SHP77 (cell line): ENCODE measurements at places on chromosomes 16 and 17.

GRCh38 chr16:12021578-12022253 is 45.2 kb downstream of the SNX29 start:
- no peak for DNase-seq

GRCh38 chr16:733382-734207 is 6.7 kb downstream of the HAGHL start:
- no peak for DNase-seq

DNA sequence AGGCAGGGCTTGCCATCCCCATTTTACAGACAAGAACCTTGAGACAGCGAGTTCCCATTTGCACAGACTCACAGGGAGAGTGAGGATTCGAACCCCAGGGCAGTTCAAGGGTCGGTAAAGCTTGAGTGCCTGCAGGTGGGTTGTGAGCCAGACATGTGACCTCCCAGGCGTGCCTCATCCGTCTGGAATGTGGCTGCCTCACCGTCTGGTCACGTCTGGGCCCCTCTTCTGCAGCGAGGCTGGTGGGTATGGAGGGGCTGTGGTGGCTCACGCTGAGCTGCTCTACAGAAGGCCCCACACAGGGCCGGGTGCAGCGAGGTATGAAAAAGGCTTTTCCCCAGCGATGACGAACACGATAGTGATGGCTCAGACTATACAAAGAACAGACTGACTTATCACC is 35.8 kb upstream of the LHX1 start:
- no peak for DNase-seq

DNA sequence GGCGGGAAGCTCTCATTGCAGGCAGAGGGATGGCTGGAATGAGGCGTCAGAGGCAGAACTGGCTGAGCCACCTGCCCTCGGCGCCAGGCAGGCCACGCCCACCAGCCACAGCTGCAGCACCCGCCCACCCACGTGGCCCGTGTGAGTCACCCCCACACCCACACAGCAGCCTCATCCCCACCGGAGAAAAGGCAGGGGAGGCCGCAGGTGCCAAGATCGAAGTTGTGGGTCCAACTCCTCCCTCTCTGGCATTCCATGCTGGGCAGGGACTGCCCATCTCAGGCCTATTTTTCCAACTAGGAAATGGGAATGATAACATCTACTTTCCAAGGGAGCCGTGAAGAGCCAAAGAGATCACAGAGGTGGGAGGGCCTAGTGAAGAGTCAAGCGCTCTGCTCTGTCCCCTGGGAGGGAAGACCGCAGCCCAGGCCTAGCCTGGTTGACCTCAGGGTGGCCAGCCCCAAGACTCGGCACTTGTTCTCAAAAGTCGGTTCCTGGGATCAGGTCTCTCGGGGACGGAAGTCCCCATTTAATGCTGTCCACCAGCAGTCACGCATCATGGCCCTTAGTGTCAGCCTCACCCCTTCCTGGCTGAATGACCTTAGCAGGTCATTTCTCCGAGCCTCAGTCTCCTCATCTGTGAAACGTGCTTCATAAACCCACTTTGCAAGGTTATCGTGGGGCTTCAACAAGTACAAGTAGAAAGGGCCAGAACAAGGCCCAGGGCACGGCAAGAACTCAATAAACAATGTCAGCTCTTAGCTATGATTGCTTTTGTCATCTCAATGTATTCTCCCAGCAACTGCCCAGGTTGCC is at the start of gene TRPV3:
Gene TRPV3 (minus strand): TSS at position 45 of the 816 bp plus-strand sequence. CDS start 2,962 bp downstream, outside the sequence.
- DNase-seq: no peak

- DNase-seq: no peak
Observed at GRCh38 chr17:42045719-42046118, 4.7 kb downstream of the C17orf113 start.

DNA sequence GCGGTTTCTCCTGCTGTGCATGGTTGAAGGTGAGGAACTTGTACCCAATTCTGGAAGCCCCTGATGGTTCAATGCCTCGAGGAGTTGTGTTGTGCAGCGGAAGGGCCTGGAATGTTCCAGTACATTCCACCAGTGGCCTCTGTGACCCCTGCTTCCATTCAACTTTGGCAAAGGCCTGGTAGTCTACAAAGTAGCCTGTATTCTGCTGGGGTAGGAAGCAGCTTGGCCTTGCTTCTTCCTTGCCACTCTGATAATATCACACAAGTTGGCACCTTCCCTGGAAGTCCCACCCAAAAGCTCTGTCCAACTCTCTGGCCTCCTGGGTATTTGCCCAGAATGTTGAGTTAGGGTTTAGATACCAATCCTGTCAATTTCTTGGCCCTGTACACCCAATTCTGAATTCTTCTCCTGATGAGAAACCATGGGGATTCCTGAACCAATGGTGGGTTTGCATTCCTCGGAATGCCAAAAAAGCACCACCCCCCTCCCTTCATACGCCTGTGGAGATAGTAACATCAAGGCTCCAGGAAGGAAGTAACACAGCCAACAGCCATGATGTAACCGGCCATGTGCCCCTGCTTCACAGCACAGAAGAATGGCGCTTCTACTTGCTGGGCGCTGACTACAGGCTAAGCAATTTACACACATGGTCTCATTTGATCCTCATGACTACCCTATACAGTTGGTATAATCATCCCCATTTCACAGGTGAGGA is 11.8 kb upstream of the FAM117A start:
- DNase-seq: no peak

DNA sequence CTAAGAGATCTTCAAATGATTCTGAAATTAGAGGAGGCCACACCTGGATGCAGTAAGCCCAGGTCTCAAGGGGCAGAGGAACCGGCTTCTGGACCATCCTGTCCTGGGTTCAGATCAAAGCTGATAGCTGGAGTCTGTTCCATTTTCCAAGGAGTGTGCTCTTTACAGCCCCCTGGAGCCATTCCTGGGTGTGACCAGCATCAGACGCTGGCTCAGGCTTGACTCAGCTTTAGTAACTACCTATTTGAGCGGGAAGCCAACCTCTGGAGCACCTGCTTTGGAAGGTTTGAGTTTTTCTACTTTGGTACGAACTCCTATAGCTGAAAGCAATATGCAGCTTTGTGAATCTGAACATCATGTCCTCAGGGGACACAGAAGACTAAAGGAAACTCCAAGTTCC is 12.9 kb upstream of the BBS2 start:
- DNase-seq: no peak

- DNase-seq: no peak
Observed at GRCh38 chr16:7805686-7806396, 473.2 kb downstream of the RBFOX1 start.

DNA sequence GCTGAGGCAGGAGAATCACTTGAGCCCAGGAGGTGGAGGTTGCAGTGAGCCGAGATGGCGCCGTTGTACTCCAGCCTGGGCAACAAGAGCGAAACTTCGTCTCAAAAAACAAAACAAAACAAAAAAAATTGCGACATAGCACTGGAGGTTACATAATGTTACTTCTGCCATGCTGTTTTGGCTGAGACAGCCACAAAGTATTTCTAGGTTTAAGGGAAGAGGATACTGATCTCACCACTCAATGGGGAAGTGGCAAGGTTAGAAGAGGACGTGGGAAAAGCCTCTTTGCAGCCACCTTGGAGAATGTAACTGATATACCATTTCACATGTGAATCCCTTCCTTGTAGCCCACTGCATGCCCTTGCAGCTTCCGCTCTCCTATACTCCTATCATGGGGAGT is 131.2 kb upstream of the NLRP1 start:
- DNase-seq: no peak

DNA sequence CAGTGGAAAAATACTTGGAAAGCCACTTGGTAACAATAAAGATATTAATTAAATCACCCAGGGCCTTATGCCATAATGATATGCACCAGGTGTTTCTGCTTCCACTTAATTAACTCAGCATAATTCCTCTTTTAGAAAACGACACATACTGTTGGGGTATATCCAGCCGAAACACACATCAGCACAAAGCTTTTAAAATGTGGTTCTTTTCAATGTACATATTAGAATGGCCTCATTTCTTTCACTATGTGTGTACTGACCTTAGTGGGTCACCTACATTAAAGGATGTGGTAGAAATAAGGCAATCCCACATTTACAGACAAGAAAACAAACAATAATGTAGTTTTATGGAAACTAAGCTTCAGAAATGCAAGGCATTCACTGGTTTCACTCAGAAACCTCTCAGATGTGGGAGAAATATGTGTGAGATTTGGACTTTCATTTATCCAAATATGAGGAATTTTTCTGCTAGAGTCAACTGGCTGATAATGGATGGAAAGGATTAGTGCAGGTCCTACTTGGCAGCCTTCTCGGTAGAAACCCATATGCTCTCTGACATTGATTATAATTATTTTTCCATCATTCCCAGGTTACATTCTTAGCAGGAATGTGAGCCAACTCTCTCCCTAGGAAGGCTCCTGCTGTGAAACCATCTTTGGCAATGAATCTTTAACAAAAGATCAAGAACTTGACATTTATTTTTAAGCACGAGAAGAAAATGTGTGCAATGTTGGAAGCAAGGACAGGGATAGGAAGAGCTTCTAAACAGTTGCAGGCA is 66.7 kb upstream of the DHX40 start:
- DNase-seq: no peak

DNA sequence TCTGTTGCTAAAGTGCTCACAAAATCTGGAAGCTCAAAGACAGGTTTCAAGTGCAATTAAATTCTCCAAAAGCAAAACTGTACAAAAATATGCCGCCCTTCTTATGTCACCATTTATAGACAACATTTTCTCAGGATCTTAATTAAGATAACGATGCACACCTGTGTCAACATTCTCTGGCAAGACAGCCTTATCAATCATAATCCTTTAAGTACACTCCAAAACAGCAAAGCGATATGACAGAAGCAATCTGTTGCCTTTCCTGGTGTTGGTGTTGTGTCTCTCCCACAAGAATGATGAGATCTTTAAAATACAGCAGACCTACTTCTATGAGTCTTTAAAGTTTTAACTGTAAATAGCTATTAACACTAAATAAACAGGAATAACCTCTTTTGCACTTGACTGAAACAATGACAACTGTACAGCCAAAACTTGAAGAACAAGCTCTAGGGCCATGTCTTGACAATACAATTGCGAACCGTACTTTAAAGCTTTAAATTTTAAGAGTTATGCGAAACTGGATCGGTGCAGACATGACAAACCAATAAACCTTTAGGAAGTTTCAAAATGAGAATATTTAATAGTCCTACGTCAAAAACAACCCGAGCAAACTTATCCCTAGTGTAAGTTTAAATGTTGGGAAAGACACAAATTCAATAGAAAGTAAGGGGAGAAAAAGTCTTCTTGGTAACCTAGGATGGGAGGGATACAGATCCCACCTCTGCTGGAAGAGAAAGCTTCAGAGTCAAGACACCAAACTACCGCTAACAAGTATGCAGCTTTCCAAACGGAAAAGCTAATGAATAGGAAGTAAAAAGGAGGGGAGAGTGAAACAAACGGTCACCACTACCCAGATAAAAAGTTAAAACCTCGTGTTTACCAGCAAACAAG is 3.3 kb upstream of the IRX5 start:
- DNase-seq: peak; percentile 53

- DNase-seq: peak; percentile 35
Observed at GRCh38 chr17:45001310-45001709, 33.2 kb upstream of the C1QL1 start.

GRCh38 chr17:76354747-76355310 is 1.1 kb upstream of the PRPSAP1 start:
- DNase-seq: peak; percentile 22

DNA sequence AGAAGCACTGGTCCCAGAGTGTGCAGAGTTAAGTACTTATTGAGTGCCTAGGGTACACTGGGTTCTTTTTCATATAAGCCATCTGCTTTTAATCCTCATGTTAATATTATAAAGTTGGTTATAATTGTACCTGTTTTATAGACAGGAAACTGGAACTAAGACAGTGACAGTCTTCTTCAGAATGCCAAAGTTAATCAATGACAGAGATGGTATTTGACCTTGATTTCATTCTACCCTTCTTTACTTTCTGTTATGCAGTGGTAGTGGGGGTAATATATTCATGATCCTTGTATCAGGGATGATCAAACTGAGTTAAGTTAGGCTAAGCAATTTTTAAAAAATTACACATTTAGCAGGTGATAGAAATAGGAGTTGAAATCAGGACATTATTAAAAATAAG is 108.6 kb upstream of the GOT2 start:
- DNase-seq: no peak

DNA sequence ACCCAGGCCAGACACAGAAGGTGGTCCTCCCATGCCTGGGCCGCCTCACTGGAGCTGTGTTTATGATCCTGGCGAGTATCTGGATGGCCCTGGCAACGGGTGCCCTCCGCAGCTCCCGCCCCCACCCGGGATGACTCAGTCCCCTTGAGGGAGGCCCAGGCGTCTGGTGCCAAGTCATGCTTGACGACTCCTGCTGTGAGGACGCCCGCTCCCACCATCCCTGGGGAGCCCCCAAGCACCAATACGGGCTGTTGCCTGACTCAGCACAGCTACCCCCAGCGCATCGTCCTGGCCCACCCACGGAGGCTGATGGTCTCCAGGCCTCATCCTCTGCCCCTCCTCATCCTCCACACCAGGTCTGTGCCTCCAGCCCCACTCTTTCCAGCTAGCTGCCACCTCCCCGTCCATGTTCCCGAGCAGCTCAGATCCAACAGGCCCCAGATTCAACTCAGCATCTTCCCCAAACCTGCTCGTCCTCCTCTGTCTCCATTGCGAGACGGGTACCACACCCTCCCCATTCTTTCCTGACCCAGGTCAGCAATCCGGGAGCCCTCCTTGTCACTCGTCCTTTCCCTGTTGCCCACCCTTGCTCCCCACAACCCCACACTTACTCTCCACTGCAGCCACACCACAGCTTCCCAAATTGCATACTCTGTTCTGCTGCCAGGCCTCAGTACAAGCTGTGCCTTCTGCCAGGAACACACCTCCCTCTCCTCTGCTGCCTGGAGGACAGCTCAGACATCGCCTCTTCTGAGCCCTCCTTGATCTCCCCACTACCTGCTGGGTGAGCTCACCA is 2.6 kb downstream of the CAMKK1 start:
- DNase-seq: peak; percentile 78

DNA sequence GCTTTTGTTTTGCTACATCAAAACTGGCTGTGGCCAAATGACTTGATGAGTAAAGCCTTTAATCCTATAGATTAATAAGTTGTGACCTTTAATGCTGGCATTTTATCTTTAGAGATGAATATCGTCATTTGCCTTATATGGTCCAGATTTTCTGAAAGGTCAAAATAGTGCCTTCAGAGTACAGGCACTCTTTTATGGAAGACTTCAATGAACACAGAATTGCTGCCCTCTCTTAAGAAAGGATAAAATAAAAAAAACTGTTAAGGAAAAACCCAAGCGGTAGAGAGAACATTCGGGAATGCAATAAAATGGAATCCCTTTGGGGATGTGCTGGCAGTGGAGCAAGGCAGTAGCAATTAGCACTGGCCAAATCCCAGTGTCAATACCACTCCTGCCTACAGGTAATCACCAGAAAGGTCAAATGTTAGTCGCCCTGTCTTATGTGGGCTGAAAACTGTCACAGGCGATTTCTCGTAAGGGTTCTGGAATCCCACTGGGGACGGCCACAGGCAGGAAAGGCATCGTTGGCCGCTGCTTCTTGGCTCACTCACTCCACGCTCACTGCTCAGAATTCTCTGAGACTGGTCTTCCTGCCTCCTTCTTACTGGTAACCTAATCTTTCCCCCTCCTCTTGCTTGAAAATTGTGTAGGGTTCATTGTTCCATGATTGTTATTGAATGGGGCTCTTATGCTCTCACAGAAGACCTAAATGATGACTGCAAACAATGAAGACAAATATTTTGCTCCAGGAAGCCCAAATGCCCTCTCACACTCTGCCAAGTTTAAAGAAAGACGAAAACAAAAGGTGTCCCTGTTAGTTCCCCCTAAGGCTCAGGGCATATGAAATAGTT is 45.4 kb upstream of the HSBP1 start:
- no peak for DNase-seq
